ENCODE measurements at places on chromosomes 6 and 20. TPM values are rescaled to one million over a fixed set of nuclear protein-coding genes. Genes with fewer than 3 reads are reported as not detected.

GRCh38 chr6:168823397-168824212, 382.6 kb downstream of the SMOC2 start:
- peak; percentile 46 for DNase-seq

GRCh38 chr6:166078294-166078693, 89.4 kb downstream of the TBXT start:
- no peak for DNase-seq

- no peak for DNase-seq
Observed at GRCh38 chr20:8424010-8424409, 291.9 kb downstream of the PLCB1 start.

GRCh38 chr6:86969573-86969972, 32.2 kb downstream of the HTR1E start:
- DNase-seq: no peak

GRCh38 chr20:25258476-25258805, 10.6 kb downstream of the PYGB start:
- no peak for DNase-seq

- no peak for DNase-seq
Observed at GRCh38 chr6:137092018-137092417, 47.3 kb upstream of the IL20RA start.

- no peak for DNase-seq
Observed at GRCh38 chr20:15862178-15862577, 711.1 kb downstream of the KIF16B start.

DNA sequence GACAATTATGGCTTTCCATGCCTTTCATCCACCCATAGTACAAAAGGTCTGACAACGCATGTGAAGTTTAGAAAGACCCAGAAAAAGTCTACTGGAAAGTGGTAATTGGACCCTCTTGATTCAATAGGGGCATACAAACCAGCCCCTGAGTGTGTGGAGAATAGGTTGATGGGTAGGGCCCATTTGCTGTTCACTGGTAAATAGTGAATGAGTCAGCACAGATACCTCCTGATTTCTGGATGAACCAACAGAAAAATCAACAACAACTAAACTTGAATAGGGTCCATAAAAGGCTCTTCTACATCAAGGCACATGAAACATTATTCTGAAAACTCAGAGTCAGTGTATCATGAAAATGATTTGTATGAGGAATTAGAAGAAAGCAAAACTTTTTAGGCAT, 235.4 kb upstream of the SLC35B3 start:
- no peak for DNase-seq

GRCh38 chr20:45949542-45950329, 15.3 kb downstream of the PCIF1 start:
- no peak for DNase-seq

GRCh38 chr6:86822747-86823146, 114.6 kb upstream of the HTR1E start:
- DNase-seq: no peak

DNA sequence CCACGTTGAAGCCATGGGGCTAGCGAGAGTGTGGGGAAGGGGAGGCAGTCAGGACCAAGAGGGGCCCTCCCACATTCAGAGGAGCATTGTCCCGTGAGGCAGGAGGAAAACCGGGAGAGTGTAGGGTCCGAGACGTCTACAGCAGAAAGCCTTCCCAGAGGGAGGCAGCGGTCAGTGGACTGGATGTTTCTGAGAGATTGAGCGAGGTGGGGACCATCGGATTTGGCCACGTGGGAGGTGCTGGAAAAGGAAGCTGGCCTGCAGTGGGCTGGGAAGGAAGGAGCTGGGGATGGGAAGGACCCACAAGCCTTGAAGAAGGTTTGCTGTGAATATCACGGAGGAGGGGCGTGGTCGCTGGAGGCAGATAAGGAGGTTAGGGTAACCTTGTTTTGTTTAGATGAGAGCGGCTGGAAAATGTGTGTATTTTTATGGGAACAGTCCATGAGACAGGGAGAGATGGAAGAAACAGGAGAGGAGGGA, 119.0 kb upstream of the RNF24 start:
- DNase-seq: no peak

GRCh38 chr20:1299522-1299921, 29.4 kb downstream of the SDCBP2 start:
- no peak for DNase-seq

DNA sequence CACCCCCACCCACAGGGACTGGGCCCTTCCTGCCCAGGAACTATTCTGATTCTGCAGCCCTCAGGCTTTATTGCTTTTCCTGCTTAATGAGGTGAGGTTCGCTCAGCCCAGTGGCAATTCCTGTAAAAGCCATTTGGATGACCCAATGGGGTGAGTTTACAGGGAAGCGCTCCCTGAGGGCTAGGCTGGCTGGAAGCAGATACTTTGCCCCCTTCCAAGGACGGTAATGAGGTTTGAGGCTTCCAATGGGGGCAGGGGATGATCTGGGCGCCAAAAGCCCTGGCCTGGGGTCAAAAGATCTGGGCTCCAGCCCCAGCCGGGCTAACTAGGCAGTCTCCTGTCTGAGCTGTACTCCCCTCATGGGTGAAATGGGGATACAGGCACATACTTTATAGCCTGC, 41.8 kb downstream of the RIPOR3 start:
- DNase-seq: no peak

DNA sequence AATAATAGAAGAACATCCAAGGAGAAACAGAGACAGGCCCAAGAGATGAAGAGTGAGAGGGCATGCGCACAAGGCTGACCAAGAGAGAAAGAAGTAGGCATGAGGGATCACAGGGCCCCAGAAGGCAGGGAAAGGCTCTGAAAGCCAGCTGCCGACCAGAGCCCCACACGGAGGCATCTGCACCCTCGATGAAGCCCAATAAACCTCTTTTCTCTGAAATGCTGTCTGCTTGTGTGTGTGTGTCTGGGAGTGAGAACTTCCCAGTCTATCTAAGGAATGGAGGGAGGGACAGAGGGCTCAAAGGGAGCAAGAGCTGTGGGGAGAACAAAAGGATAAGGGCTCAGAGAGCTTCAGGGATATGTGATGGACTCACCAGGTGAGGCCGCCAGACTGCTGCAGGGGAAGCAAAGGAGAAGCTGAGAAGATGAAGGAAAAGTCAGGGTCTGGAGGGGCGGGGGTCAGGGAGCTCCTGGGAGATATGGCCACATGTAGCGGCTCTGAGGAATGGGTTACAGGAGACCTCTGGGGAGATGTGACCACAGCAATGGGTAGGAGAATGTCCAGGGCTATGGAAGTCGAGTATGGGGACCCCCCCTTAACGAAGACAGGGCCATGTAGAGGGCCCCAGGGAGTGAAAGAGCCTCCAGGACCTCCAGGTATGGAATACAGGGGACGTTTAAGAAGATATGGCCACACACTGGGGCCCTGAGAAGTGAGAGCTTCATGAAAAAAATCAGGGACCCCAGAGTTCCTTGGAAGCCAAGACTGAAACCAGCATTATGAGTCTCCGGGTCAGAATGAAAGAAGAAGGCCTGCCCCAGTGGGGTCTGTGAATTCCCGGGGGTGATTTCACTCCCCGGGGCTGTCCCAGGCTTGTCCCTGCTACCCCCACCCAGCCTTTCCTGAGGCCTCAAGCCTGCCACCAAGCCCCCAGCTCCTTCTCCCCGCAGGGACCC, 981 bp upstream of the TNF start:
- DNase-seq: no peak

The DHX16 gene
- total RNA-seq: 18.2 TPM

The SLCO4A1 gene
- 26.7 TPM for total RNA-seq

The IRAK1BP1 gene
- 4.3 TPM for total RNA-seq

The CASS4 gene
- 0.13 TPM for total RNA-seq

The GSTA2 gene
- 441 TPM for total RNA-seq

The HRH3 gene
- total RNA-seq: not detected

The DTNBP1 gene
- total RNA-seq: 3.4 TPM

The CLPSL1 gene
- not detected for total RNA-seq

The GLYATL3 gene
- total RNA-seq: not detected

The PLCB4 gene
- total RNA-seq: 15.0 TPM

The BTN1A1 gene
- total RNA-seq: 0.60 TPM

The CCN2 gene
- total RNA-seq: 147 TPM

The SDC4 gene
- 191 TPM for total RNA-seq

The ZSWIM1 gene
- 6.9 TPM for total RNA-seq

Data from hepatocyte (in vitro differentiated cells).